ENCODE measurements at places on chromosomes 5 and 9. TPM values are rescaled to one million over a fixed set of nuclear protein-coding genes. Genes with fewer than 3 reads are reported as not detected.

Gene FKBP15
- 19.1 TPM for total RNA-seq

Gene GNA14
- total RNA-seq, result 2.4 TPM

Gene TIGD6
- total RNA-seq, result 4.1 TPM

Gene ZNF462
- total RNA-seq, result 5.2 TPM

Gene EPB41L4A
- total RNA-seq, result 13.4 TPM

Gene ATG12
- 24.7 TPM for total RNA-seq

Gene TAF11L12
- not detected for total RNA-seq

Gene ADAMTS13
- total RNA-seq, result 1.3 TPM

Gene ZDHHC11
- total RNA-seq, result 0.75 TPM

Gene SHOC1
- under 0.01 TPM for total RNA-seq

Gene TTC16
- total RNA-seq, result not detected

Gene HRH2
- 0.09 TPM for total RNA-seq

Gene PTGDS
- total RNA-seq, result 0.56 TPM

Gene PAEP
- total RNA-seq, result not detected

Gene RMRP
- total RNA-seq, result 34,663 TPM

Gene RANBP3L
- not detected for total RNA-seq

Gene MYO10
- 70.2 TPM for total RNA-seq
